ENCODE measurements at places on chromosomes 1 and 21.
A peak's percentile ranks its signal among the peaks of the same experiment; 100 is the strongest.

DNA sequence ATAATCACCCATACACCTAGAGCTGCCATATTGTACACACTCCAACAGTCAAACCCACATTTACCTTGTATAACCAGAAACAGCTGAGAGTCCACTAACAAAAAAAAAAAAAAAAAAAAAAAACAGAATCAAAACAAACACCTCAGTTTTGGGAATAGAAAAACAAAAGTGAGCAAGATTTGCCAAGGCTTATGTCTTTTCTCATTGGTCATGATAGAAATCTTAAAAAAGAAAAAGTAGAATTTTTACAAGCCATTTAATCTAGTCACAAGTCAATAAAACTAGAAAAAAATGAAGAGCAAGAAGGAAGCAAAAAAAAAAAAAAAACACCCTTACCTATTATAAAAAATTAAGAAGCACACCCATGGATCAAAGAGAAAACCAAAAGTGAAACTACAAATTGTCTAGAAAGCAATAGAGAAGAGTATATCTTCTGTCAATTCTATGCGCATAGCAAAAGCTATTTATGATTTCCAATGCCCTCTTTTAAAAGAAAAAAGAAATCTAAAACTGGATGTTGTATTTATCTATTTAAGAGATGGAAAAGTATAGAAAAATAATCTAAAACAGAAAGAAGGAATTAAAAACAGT is 113.2 kb upstream of the GALNT2 start:
- DNase-seq = no peak

DNA sequence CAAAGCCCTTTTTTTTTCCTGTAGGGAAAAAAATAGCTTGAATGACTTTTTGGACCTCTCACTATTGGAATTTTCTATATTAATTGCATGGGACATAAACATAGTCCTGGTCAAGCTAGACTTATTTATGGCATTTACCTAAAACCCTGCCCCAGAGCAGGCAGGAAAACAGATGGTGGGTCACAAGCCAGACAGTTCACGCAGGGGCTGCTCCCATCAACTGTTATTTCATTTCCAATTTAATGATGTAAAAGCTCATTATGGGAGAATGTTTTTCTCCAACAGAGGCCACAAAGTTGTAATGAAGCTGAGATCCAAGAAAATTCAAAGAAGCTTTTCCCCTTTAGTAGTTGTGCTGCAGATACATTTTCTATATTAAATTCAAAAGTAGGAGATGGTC is 99.2 kb downstream of the SGIP1 start:
- DNase-seq = no peak

DNA sequence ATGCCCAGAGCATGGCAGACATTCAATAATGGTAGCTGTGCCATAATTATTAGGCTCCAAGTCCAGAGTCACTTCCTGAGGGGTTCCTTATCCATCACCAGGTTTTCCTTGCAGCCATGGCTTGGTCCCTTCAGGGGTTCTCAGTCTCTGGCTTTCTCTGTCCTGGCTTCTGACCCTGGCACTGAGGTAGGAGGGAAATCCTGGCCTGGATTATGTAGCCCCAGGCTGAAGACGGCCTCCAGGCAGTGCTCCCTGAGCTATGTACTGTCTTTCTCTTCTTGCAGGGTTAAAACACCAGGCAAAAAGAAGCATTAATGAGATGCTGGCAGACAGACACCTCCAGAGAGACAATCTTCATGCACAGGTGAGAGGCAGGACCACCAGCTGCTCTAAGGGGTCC is 9.5 kb upstream of the PADI3 start:
- DNase-seq = peak; percentile 52

GRCh38 chr1:10232163-10232562 is 21.8 kb downstream of the KIF1B start:
- DNase-seq = no peak

- no peak for DNase-seq
Observed at GRCh38 chr1:6928106-6928885, 143.0 kb downstream of the CAMTA1 start.

DNA sequence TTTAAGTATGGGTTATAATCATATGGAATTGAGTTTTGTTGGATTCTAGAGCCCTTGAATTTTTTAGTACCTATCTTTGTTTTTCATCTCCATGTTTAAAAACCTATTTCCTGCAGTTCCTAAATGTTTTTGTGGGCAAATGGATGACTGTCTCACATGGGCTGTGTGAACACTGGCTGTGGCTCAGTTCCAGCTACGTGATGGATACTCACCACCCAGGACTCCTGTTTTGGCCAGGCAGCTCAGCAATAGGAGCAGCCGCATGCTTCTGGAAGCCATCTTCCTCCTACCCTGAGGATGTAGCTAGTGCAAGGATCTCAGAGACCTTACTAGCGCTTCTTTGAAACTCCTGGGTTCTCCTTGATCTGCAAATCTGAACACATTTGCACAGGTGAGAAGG is 2.8 kb downstream of the REG4 start:
- no peak for DNase-seq

Data from activated CD4-positive, alpha-beta T cell treated with anti-CD3 and anti-CD28 coated beads, Interleukin-10, Interleukin-2, amounts not matched to agents 100 ng/mL and 50 ng/mL, durations not matched to agents 16 hours and 8 hours (primary cell).